ENCODE measurements at places on chromosomes 5 and 9. TPM values are rescaled to one million over a fixed set of nuclear protein-coding genes. Genes with fewer than 3 reads are reported as not detected.

Gene WDR38
- not detected for total RNA-seq

Gene RNF183
- not detected for total RNA-seq

Gene SPATA31D4
- total RNA-seq: not detected

Gene NUTM2F
- total RNA-seq: not detected

Gene GZMA
- total RNA-seq: 0.52 TPM

All from skeletal muscle tissue (tissue), 5 donors.